ENCODE measurements at places on chromosomes 4 and X.
A peak's percentile ranks its signal among the peaks of the same experiment; 100 is the strongest.

DNA sequence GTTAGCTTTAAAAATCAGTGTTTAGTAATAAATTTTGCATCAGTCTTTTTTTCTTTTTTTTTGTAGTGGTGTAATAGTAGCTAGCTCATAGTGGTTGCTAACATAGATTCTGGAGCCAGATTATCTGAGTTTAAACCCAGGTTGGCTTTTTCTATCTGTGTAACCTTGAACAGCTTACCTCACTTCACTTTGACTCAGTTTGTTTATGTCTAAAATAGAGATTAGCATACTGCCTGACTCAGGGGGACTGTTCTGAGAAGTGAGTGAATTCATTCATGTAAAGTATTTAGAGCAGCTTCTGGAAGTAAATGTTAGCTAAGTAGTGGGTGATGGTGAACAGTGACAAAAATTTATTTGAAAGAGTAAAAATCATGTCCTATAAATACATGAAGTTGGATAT lies 32.9 kb downstream of the CPEB2 start:
- no peak for DNase-seq

DNA sequence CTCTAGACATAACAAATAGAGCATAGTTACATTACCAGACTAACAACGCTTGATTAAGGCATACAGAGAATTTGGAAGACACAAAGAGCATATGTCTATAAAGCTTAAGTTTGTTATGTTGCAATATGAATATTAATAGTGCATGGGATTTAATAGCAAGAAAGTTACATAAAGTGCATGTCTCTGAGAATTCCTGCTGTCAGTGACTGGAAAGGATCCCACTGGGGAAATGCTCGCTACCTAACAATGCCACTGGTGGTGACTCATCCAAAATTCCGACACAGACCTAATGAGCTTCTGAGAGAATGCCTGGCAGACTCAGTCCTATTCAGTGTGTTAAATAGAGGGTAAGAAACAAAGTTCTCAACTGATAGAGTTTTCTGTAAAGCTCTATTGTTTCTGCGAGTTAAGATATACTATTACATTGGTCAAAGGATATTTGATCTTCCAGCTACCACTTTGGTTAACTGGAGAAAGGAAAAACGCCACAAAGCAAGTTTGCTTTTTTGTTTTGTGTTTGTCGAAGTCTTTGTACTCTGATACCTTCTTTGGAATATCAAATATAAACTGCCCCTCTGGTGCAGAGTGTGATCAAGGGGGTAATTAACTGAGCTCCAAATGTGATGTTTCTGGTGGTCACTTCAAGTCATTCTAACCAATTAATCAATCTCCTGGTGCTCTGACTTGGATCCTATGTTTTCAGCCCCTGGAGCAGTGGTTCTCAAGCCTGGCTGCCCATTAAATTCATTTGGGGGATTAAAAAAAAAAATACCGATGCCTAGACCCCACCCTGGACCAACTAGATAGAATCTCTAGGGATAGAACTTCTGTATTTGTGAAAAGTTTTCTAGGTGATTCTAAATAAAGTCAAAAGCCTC lies 107.9 kb downstream of the PALLD start:
- no peak for DNase-seq

DNA sequence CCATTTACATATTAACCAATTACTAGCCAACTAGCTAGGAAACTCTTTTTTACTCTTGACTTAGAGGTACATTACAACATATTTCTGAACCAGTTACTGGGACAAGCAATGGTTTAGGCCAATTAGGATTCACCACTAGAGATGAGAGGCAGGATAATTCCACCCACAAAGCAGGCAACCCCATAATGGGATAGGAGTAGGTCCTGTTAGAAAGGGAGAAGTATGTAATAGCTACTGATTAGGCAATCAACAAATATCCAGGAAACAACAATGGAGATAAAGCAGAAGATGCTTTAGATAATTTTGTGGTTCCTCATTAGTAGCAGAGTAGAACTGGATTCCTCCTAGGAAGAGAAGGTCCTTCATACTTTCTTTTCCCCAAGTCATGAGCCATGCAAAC lies 173.8 kb upstream of the GLRA2 start:
- DNase-seq, result no peak

GRCh38 chr4:78809928-78810835 lies 34.0 kb downstream of the BMP2K start:
- no peak for DNase-seq

GRCh38 chr4:26267087-26267486 lies 53.7 kb upstream of the RBPJ start:
- DNase-seq, result no peak

GRCh38 chr4:183326853-183327252 lies 4.6 kb upstream of the CLDN24 start:
- DNase-seq, result no peak

- DNase-seq, result no peak
Observed at GRCh38 chr4:182978152-182978827, 61.1 kb upstream of the DCTD start.

- no peak for DNase-seq
Observed at GRCh38 chr4:122480655-122481487, 24.3 kb upstream of the IL2 start.

GRCh38 chr4:70334681-70335080 lies at the start of gene CABS1:
CABS1 (plus strand) TSS chr4:70334981; CDS start chr4:70335040, 59 bp downstream.
- no peak for DNase-seq

- no peak for DNase-seq
Observed at GRCh38 chr4:118400356-118400755, 47.6 kb upstream of the PRSS12 start.

- no peak for DNase-seq
Observed at GRCh38 chr4:53865054-53865453, 199.4 kb downstream of the CHIC2 start.

DNA sequence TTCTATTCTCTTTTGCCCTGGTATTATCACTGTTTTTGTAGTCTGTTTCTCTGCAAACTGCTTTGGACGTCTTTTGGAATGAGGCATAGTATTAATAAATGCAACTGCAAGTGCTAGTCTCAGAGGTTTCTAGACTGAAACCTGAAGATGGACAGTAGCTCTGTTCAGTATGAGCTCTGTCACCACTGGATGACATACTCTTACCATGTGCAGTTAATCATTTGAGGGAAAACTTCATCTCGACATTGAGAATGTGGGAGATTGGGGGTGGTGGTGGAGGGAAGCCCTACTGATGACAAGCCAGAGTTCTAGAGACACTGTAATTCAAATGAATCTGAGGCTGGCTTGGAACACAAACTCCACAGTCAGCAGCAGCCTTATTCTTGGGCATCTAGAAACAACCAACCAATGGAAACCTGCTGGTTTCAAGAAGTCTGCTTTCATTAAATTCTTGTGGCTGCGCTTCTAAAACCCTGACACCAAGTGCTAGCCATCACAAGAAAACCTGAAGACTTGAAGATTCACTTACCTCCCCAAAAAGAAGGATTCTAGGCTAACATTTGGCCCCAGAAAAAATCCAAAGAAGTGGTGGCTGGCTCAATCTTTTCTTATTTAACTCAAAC lies 161.7 kb downstream of the RASL11B start:
- no peak for DNase-seq

DNA sequence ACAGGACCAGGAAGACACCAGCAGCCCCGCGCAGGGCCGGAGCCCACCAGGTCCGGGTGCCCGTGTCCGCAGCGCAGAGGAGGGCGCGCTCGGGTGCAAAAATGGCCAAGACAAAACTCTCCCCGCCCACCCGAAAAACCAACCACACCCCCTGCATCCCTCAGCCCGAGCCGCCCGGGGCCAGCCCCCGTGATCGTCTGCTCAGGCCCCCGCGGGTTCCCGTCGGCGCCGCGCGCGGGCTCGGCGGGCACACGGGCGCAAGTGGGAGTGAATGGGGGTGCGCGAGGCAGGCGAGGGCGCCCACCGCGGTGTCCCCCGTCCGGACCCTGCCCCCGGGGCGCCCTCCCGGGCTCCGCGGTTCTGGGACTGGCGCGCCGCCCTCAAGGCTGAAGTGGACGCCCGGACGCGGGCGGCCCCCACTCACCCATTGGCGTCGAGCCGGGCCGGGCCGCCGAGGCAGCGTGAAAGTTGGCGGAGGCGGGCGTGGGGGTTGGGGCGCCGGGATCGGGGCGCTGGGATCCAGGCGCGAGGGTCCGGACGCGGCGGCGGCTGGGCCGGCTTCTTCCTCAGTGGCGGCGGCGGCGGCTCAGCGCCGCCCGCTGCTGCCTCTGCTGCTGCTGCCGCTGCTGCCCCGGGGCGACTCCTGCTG lies 393 bp downstream of the SH3KBP1 start:
- DNase-seq, result no peak

DNA sequence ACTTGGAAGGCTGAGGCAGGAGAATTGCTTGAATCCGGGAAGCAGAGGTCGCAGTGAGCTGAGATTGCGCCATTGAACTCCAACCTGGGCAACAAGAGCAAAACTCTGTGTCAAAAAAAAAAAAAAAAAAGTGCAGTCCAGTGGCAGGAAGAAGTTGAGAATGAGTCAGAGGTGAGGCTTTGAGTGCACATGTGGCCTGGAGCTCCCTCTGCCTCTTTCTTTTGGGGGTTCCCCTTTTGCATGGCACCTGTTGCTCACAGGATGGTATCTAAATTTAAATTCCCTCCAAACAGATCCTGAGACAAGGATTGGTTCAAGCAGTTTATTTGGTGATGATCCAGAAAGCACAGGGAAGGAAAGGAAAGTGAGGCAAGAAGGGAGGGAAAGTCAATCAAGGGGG lies 151.4 kb upstream of the STX18 start:
- DNase-seq, result no peak

- peak; percentile 7 for DNase-seq
Observed at GRCh38 chr4:122542411-122543236, 78.2 kb downstream of the IL21 start.

- peak; percentile 3 for DNase-seq
Observed at GRCh38 chr4:175531405-175532091, 280.5 kb downstream of the GPM6A start.

- no peak for DNase-seq
Observed at GRCh38 chrX:107678957-107679740, 50.8 kb downstream of the PRPS1 start.

All from AG04450 (cell line).